Tibial nerve (tissue), 4 donors: ENCODE measurements at places on chromosomes 7 and 10. TPM values are rescaled to one million over a fixed set of nuclear protein-coding genes. Genes with fewer than 3 reads are reported as not detected.

GRCh38 chr7:135877805-135878204 is 99.4 kb downstream of the MTPN start:
- DNase-seq, result no peak

- no peak for DNase-seq
These were observed 12.4 kb downstream of the WDFY4 start for GRCh38 chr10:48697091-48697490.

DNA sequence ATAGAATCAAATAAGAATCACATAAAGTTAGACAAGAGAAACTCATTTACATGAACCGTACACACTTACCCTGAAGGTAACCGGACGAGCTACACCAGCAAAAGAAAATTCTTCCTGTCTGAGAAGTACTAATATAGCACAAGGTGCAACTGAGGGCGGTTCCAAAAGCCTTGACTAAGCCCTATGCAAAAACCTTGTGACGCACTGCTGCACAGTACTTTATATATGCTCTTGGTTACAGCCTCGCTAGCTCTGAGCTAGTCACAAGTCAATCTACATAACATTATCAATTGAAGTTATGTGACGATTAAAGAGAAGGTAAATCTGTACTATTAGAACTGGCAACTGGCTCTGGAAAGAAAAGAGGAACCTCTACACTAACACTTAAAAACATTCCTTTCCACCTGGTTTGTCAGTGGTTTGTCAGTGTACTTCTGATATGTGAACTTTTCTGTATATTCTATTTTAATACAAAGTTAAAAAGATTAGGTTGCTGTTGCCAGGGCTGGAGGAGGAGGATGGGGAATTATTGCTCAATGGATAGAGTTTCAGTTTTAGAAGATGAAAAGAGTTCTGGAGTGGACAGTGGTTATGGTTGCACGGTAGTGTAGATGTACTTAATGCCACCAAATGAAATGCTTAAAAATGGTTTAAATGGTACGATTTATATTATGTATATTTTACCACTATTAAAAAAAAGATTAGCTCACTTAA is 21.6 kb downstream of the NT5C3A start:
- DNase-seq, result no peak

The STEAP1 gene
- 38.7 TPM for total RNA-seq

The TMEM243 gene
- 52.7 TPM for total RNA-seq

The ITIH5 gene
- 28.4 TPM for total RNA-seq

GRCh38 chr7:25726170-25726780 is 425.7 kb upstream of the NFE2L3 start:
- no peak for DNase-seq

The SLC26A5 gene
- 0.20 TPM for total RNA-seq

DNA sequence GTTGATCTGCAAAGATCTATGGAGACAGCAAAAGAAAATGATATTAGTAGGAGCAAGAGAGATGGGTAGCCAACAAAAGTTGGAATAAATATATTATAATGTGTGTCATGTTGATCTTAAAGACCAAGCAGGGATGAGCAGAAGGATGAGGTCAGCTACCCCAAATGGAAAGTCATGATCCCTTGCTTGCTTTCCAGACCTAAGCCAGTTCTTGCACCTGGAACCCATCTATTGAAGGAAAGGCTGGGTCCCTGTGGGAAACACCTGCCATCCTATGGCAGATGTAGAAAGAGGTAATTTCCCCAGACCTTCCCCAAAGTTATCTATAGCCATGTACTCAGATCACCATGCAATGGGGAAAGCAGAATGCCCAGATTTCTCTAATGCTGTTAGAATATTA is 52.5 kb downstream of the LYZL2 start:
- DNase-seq, result no peak

DNA sequence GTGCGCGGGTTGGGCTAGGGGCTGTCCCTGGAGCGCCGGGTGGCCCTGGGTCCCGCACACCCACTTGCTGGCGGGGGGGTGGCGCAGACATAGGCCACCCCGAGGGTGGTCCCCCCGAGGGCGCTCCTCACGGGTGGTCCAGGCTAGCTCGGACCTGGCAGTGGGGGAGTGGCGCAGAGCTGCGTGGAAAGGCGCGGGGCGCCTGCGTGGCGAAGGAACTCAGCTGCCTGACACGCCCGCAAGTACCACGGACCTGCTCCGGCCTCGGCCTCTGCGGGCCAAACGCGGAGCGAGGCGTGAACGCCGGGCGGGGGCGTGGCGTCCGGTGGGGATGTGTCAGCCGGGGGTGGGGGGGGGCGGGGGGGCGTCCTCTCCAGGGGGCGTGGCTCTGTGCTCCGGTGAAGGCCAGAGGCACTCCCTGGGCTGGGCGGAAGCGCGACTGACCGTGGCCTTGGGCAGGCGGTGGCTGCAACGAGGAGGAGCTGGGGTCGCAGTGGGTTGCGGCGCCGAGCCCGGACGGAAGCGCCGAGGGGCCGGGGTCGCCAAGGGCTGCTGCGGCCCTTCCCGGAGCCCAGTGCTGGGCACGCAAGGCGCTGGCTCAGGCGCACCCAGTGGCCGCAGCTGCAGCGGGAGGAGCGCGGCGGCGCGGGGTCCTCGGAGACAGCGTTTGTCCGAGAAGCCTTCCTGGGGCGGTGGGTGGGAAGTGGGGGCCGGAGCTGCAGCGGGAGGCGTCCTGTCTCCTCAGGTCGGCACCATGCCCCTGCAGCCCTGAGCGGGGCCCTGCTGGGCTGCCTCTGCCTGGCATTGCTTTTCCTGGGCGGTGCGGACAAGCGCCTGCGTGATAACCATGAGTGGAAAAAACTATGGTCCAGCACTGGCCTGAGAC is 58.9 kb upstream of the NUPR2 start:
- no peak for DNase-seq

DNA sequence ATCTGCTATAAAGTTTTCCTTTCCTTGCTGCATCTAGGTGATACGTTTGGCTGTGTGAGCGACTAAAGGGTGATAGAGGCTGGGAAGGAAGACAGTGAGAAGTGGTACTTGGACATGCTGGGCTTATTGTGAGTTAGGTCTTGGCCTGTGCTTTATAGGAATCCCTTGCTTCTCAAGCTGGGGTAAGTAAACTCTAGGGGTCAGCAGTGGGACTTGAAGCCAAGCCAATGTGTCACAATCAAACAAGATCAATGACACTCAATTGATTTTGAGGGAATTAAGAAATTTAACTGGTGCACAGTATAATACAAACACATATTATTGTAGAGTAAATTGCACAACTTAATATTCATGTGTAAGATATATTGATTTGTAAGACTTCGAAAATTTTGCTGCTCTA is 155.8 kb upstream of the AOAH start:
- no peak for DNase-seq
